ENCODE measurements at places on chromosomes 7 and 10.

GRCh38 chr10:132109341-132110110 lies 43.8 kb downstream of the JAKMIP3 start:
- no peak for DNase-seq

GRCh38 chr10:50992356-50992901 lies 81.9 kb upstream of the PRKG1 start:
- DNase-seq: no peak

DNA sequence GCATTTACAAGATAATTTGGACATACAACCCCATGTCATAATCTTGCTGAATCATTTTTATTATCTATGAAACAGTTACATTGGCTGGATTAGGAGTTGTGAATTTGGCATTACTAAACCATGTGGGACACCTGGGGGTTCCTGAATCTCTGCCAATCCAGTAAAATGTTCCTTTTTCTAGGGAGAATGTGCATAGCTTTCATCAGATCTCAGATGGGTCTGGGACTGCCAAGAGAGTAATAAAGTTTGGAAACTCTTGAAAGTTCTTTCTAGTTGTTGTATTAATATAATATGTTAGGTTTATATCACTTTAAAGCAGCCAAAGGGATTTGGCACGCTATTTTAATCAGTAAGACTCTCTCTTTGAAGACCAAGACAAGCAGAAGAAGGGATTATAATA lies 62.7 kb downstream of the SEMA3E start:
- no peak for DNase-seq

DNA sequence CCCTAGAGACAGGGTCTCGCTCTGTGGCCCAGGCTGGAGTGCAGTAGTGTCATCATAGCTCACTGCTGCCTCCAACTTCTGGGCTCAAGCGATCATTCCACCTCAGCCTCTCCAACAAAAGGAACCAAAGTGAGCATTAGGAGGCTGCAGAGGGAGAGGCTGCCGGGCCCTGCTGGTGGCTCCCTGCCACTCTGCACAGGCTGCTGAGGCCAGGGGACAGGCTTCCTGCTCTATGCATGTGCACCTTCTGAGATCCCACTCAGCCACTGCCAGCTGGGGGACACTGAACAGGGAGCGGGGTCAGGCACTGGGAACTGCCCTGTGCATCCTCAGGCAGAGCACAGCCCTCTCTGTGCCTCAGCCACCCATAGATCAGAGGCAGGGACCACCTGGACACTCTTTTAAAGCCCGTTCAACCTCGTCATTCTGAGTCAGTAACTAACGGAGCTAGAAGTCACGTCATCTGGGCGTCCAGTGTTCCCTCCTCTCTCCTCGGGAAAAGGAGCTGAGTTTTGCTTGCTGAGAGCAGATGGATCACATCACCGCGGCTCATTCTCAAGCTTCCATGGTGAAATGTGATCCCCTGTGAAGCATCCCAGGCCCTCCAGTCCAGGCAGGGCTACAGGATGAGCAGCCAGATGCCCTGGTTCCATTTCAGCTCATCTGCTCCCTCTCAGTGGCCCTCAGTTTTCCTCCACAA lies 109.6 kb downstream of the MYL10 start:
- no peak for DNase-seq

DNA sequence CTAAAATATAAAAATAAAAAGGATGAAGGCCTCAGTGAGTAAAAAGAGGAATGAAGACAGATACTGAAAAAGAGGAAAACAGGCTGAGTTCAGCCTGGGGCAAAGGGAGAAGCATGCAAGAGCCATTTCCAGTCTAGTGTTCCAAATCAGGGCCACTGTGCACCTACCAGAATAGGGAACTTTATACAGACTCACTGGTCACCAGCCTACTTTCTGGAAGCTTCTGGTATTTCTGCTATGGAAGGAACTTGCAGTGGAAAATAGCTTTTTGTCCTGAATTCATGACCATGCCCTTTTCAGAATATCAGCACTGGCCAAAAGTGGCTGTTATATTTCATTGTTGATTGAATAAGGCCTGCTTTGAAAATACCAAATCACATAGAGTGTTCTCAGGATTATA lies 28.8 kb downstream of the ABRAXAS2 start:
- DNase-seq: no peak

GRCh38 chr7:139968931-139969330 lies 93.8 kb downstream of the PARP12 start:
- no peak for DNase-seq

- no peak for DNase-seq
These were observed 105.5 kb downstream of the BICC1 start for GRCh38 chr10:58618158-58618676.

GRCh38 chr7:156140896-156141295 lies 328.6 kb upstream of the SHH start:
- no peak for DNase-seq

DNA sequence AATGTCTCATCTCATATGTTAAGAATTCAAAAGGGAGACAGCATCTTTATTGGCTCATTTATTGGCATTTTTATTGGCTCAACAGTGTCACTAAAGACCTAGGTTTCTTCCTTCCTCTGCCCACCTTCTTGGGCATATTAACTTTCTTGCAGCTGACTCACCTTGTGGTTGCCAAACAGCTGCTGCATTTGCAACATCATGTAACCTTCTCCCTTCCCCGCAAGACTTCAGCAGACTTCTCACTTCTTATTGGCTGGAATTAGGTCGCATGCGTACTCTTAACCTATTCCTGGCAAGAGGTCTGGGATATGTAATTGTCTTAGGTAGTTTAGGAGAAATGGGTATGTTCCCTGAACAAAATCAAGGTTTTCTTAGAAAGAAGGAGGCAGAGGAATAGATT lies 263.2 kb downstream of the POU6F2 start:
- no peak for DNase-seq

DNA sequence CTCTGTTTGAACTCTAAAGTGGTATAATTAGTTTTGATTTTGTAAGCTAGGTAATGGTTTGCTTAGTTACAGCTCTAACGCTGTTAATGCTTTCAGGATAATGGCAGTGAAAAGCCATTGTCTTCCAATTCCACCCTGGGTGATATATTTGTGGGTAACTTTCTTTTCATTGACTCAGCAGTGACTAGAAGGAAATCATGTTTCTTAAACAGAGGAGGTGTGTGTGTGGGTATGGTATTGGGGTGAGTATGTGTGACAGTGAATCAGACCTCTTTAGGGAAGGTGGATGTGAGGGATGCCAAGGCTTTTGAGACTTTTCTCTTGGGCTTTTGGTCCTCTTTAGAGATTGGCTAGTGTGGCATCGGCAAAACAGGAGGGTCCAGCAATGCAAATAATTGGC lies 13.6 kb downstream of the ENTPD7 start:
- DNase-seq: no peak

DNA sequence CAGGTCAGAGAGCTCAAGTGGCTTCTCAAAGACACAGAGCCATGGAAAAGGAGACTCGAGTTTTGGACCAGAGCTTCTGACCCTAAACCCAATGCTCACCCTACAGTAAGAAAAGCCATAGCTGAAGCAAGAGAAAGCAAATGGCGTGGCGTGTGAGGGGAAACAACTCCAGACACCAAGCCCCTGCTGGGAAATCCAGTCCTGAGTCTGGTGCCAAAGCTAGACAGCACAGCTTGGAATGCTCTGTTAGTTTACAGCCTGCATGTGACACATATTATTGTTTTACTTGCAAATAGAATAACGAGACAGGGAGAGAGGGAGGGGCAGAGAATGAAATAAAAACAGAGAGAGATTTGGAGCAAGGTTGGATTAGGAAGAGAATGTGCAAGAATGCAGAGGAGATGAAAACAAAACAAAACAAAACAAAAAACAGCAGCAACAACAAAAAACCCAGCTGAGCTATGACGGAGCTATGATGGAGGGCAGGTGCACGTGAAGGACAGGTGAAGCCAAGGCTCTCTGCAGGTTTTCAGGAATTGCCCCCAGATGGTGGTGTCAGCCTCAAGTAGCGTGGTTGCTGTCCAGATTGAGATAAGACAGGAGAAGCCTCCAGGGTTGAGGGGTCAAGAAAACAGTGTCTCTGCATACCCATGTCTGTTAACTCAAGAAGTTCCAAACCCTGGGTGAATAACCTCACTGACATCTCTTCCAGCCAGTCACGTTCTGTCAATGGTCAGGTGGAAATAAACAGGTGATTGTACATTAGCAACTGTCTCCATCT lies 69.7 kb upstream of the LRRC18 start:
- DNase-seq: no peak

GRCh38 chr7:134356421-134356936 lies 39.7 kb upstream of the SLC35B4 start:
- no peak for DNase-seq

- DNase-seq: no peak
These were observed 780.0 kb downstream of the SORCS1 start for GRCh38 chr10:106384496-106384895.

DNA sequence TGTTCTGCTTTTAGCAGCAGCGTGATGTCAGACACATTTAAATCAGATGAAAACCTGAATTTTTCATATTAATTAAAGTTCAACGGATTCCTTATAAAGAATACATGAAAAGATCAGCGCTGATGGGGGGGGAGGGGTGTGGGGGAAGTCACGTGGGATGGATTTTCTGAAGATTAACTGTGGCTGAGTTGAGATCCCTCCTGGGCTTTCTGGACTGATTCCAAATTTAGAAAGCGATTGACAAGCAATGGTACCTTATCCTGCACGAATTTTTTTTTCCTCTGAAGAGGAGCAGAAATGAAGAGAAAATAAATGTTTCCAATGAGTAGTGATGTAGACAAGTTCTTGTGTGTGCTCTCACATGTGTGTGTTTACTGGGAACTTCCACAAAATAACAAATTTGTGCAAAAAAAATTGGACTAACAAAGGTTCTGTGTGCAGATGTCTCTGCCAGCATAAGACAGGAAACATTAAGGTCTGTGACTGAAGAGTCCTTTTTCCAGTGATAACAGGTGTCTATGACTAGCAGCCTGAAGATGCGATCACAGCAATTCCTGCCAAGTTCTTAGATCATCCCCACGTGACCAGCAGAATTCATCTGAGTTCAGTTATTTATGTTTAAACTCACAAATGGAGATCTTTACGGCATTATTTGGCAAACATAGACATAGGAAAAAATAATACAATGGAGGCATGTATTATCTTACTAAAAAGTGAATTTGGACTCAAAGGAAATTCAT lies 585.2 kb upstream of the CELF2 start:
- DNase-seq: no peak

GRCh38 chr10:89478739-89479654 lies 56.4 kb downstream of the SLC16A12 start:
- DNase-seq: no peak

DNA sequence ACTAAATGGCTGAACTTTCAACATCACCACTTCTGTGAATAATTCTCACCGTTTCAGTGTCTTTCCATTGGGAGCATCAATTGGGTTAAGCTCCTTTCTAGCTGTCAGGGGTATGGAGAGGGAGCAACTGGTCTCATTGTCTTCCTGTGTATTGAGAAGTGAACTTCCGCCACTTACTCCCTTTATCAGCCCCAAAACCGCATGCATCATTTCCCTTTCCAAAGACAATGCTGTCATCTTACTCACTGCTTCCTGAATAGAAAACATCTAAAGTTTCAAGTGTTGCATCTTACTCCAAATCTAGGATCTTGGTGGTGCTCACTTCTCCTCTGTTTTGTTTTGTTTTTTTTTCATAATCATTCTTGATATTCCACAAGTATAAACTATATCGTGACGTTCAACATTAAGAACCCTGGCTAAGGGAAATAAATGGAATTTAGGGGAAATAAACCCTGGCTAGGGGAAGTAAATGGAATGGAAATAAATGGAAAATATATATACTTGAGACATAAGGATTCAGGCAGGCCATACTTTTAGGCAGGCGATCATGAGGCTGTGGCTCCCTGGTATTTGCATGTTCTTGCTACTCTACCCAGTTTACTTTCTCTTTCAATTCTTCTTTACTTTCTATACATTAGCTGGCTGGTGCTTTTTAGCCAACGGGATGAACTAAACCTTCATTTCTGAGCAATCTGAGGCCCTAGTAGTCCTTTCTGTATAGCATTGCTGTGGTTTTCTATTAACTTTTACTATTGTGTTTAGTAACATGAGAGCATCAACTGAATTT lies 371.9 kb downstream of the BMPER start:
- DNase-seq: no peak

DNA sequence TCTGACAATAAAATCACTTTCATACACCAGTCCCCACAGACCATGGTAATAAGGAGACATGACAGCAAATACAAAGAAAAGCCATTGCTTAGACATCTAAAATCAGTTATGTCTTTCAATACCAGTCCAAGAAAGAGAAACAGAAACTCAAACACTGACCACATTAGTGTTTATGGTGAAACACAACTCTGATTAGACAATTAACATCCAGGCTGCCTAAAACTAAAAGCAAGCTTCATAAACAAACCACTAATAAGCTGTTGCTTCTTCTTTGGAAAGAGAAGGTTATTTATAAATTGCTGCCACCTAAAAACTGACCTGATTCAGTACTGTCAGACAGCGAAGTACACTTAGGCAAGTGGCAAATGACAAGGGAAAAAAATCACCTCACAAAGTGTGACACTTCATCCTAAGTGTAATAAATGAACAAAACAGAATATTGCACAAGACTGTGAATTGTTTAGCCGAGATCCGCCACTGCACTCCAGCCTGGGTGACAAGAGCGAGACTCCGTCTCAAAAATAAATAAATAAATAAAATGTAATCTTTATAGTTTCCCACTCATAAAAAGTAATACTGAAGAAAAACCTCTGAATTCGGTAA lies 277.4 kb downstream of the PARD3 start:
- no peak for DNase-seq

DNA sequence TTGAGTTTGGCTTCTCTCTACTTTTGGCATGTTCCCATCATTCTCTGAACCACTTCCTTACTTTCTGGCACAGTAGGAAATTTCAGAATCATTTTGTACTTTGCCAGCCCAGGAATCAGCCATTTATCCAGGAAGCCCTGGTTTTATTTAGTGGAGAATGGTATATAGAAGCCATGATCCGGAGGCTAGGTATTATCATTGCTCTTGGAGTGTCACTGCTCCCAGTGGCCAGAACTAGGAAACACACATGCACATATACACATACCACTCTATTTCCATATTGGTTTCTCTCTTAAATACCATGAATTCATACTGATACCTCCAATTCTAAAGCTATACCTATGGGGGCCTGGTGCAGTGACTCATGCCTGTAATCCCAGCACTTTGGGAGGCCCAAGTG lies 36.3 kb downstream of the SUFU start:
- peak; percentile 26 for DNase-seq

- no peak for DNase-seq
These were observed 165.5 kb downstream of the MAGI2 start for GRCh38 chr7:79287981-79288380.

All from OCI-LY7 (cell line).